ENCODE measurements at places on chromosomes 7 and 10.

- DNase-seq: no peak
These were observed 233.0 kb downstream of the TRIL start for GRCh38 chr7:28725045-28725642.

GRCh38 chr10:35711615-35712411 is 69.7 kb upstream of the FZD8 start:
- no peak for DNase-seq

DNA sequence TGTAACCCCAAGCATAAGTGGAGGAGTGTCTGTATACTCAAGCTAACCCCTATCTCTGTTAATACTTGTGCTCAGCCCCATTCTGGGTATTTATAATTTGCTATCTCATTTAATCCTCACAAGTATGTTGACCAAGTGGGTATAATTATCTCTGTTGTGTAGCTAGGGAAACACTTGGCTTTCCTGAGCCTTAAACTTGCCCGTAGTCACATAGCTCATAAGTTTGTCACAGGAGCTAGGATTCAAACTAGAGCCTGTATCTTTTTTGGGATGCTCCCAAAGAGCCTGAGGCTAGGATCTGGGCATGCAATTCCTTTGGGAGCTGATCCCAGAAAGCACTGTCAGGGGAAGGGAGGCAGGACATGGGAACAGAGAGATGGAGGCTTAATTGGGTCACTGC is 377.4 kb downstream of the GALNT17 start:
- no peak for DNase-seq

- DNase-seq: no peak
These were observed 3.0 kb downstream of the ZFAND2A start for GRCh38 chr7:1156782-1157535.

Data from hematopoietic multipotent progenitor cell treated with erythropoietin and hydrocortisone succinate and interleukin-3 and kit ligand, for 6 days (in vitro differentiated cells).